Muscle of leg (tissue), 16 donors: ENCODE measurements at places on chromosomes 1 and 21. TPM values are rescaled to one million over a fixed set of nuclear protein-coding genes. Genes with fewer than 3 reads are reported as not detected.

GRCh38 chr1:9420835-9421532, 118.3 kb upstream of the SLC25A33 start:
- DNase-seq, result no peak

GRCh38 chr1:119648620-119649004, 546 bp upstream of the ZNF697 start:
- DNase-seq, result no peak

The RNF115 gene
- polyA plus RNA-seq, result 16.3 TPM

The TMEM79 gene
- 5.1 TPM for polyA plus RNA-seq

The FAM72A gene
- 5.1 TPM for polyA plus RNA-seq
